ENCODE measurements at places on chromosomes 5 and 9.

DNA sequence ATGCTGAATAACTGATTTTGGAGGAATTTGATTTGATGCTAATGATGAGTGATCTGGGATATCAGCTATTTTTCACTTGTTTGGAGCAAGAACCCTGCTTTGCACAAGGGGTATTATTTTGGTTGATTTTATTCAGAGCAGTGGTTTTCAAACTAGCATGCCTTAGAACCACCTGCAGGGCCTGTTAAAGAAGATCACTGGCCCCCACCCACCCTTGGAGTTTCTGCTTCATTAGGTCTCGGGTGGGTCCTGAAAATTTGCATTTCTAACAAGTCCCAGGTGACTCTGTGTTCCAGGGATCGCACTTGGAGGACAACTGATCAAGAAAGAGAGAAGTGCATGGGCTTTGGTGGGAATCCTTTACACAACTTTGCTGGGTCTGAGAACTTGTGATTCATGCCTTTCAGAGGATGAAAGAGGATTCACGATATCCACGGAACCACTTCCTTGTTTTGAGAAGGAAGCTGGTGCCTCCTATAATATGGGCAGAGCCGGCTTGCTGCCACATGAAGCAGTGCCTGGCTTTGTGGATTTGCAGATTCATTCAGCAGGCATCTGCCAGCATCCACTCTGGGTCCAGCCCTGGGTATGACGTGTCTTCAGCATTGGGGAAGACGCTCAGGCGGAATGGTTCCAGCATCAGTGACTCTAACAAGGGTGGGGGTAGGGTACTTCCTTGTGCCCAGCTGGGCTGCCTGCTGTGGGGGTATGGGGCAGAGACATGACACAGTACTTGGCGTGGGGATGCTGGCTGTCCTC is 106.6 kb upstream of the PITX1 start:
- DNase-seq, result peak; percentile 91

DNA sequence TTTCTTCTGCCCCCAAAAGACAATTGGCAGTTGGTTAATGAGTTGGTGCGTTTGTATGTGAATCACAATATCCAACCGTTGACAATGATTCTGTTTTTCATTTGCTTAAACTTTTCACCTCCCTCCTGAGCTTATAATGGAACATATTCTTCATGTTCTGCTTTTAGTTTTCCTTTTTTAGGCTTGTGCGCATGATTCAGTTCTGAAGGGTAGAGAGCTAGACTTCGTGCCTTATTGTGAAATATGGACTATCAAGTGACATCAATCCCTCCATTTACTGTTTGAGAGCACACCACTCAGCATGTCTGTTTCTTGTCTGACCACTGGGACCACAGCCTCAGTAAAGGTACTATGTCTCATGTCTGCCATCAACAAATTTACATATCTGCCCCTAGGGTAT is 30.5 kb upstream of the LPAR1 start:
- peak; percentile 37 for DNase-seq

- DNase-seq, result no peak
Measured at GRCh38 chr5:158639881-158640592, 459.7 kb downstream of the EBF1 start.

- no peak for DNase-seq
Measured at GRCh38 chr5:135504376-135504775, 31.4 kb downstream of the NEUROG1 start.

GRCh38 chr9:117992006-117992405 is 287.8 kb downstream of the TLR4 start:
- DNase-seq, result no peak

DNA sequence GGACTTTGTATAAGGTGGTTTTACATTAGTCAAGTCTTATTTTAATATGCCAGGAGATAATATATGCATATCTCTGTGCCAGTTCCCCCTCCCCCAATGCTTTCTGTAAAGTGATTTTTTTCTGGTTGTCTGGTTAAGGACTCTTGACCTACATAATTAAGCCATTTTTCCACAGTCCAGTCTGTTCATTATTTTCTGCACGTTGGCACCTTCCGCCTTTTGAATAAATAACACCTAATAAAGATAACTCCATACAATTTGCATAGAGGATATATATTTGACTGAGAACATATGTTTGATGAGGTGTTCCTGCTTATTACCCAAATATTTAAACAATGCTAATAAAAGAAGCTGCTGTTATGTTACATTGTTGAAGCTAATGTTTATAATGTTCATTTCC is 320.9 kb downstream of the DMAC1 start:
- DNase-seq, result no peak

DNA sequence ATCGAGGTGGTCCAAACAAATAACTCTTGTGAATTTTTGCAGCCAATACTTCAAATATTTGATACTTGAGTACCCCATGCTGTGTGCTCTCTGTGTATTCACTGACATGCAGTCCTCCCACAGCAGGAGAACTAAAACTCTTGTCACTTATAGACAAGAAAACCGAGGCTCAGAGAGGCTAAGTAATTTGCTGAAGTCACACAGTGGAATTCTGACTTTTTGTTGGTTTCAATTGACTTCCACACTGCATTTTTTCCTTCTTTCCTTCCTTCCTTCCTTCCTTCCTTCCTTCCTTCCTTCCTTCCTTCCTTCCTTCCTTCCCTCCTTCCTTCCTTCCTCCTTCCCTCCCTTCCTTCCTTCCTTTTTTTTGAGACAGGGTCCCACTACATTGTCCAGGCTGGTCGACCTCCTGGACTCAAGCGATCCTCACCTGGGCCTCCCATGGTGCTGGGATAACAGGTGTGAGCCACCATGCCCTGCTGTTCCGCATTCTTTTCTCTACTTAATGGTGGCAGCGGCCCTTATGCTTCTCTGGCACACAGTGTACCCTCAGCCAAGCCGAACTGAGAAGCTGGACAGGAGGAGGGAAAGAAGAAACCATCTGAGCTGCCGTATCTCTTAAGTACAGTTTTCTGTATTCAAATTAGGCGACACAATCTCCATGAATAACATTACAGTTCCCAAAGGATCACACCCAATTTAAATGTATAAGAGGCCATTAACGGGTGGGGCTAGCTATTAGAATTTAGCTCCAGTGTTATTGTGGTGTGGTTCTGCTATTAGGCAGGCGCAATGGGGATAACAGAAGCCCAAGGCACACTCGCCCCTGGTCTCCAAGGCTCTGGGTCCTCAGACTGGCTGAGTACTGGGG is 38.4 kb upstream of the GRHPR start:
- no peak for DNase-seq

GRCh38 chr9:113219969-113220368 is 1.1 kb downstream of the FKBP15 start:
- peak; percentile 37 for DNase-seq

GRCh38 chr9:83247732-83248131 is 184.8 kb upstream of the RASEF start:
- no peak for DNase-seq

DNA sequence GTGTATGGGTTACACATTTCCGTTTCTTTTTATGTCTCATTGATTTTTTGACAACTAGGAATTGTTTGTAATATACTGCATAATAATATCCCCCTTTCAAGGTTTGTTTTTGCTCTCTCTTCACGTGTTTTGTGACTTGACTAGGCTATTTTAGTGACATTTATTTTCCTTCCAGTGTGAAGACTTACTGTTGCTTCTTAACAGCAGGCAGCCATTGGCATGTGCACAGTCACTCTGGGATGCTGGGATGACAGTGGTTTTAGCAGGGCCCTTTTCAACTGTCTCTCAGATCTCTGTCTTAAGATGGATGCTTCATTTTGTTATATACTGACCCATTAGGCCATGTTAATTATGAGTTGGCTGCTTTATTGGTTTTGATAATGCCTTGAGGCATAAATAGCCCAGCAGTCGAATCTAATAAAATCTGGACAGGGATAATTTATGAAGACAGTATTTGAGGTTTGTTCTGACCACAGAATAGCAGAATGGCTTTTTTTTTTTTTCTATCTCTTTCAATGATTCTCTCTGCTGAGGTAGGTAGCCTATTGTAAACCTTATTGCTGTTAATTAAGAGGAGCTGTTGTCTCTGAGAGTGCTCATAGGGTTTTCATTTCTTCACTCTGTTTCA is 536.0 kb downstream of the GABRG2 start:
- DNase-seq, result no peak

GRCh38 chr9:106419829-106420228 is 443.1 kb upstream of the ZNF462 start:
- DNase-seq, result no peak

- no peak for DNase-seq
Measured at GRCh38 chr5:125609011-125609410, 814.2 kb upstream of the GRAMD2B start.

- peak; percentile 85 for DNase-seq
Measured at GRCh38 chr5:135437796-135438560, 9.2 kb downstream of the DCANP1 start.

DNA sequence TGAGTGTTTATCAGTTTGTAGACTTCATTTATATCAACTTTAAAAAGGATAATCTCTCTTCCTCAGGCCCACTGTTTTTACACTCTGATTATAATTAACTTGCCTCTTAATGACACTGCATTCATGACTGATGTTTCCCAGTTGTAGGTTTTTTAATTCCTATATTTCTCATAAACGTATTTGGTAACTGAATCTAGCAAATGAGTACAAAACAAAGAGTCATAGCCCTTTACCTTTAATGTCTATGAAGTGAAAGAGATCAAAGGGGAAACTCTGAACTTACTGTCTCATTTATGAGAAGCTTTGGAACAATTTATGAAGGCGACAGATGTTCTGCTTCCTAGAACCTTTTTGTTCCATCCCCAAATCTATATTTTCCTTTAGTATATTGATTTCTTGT is 56.6 kb upstream of the ABCA1 start:
- DNase-seq, result no peak

GRCh38 chr5:53649352-53649751 is 88.9 kb downstream of the NDUFS4 start:
- DNase-seq, result no peak

DNA sequence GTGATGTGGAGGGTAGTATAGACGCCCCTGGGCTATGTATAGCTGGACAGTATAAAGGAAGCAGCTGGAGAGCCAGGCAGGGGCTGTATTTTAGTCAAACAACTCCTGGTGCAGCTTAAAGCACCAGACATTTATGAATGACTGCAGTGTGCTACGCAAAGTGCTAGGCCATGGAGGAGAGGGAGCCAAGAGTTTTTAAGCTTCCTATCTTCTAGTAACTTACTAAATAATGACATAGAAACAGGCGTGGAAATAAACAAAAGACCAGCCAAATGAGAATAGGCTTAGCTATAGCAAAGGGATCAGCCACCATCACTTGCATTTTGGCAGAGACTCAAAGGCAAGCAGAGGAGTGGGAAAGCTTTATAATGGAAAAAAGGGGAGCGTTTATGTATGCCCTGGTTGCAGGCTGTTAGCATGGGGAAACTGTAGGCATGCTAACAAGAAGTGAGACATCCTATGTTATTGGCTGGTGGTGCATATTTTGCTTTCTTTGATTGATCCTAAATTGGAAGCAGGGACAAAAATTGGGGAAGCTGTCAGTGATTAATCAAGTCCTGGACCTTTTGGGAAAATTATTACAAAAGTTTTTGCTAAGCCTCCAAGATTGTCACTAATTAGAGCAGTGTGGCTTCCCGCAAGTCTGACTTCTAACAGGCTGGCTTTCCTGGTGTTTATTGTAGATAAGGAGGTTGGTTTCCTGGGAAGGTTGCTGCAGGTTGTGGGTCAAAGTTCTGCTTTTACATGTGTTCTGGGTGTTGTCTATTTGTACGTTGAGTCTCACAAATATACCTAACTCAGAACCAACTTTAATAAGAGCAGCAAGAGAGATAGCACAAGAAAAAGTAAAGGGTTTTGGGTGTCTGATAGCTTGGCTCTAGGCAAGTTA is 46.6 kb downstream of the RAB3C start:
- DNase-seq, result no peak

DNA sequence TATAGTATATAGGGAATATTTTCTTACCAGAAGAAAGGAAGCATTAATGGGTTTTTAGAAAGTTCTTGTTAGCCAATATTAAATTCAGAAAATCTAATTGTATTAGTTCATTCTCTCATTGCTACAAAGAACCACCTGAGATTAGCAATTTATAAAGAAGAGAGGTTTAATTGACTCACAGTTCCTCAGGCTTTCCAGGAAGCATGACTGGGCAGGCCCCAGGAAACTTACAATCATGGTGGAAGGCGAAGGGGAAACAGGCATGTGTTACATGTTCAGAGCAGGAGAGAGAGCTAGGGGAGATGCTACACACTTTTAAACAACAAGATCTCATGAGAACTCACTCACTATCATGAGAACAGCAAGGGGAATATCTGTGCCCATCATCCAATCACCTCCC is 304.0 kb upstream of the CDH12 start:
- DNase-seq, result no peak

DNA sequence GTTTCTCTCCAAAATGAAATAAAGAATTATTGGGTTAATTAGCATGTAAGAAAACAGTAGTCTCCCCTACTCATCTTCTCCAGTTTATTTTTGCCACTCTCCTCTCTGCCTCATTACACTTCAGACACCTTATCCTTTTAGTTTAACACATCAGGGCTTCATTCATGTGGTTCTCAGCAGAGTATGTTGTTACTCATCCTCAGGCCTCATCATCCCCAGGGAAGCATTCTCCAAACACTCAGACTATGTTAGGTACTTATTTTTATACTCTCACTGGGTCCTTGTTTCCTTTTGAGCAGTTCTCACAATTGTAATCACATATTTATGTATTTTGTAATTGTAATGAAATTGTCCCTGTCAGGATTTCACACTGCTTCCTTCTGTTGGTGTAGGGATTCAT is 470.5 kb downstream of the PDE4D start:
- DNase-seq, result no peak

DNA sequence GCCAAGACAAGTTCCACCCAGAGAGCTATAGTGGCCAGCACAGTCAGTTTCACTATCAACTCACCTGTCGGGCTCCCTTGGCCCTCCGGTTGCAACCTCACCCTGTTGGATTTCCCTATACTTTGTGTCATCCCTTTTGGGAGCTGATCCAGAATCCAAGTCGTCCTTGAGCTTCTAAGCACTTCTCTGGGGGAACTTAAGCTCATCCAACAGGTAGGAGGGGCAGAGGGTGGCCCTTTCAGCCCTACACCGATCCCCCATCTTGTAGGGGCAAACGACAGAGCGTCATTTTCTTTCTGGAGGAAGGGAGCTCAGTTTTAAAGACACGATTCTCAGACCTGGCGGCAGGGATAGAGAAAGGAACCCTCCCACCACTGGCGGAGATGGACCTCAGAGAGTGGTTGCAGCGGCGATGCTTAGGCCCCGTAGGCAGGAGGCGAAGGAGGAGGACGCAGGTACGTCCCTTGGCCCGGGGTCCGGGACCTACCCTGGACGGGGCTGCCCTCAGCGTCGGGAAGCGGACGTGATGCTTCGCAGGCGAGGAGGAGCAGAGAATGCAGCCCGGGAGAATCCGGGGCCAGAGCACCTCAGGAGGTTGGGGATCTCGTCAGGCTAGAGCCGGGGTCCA is 519 bp downstream of the ZER1 start:
- DNase-seq, result no peak

DNA sequence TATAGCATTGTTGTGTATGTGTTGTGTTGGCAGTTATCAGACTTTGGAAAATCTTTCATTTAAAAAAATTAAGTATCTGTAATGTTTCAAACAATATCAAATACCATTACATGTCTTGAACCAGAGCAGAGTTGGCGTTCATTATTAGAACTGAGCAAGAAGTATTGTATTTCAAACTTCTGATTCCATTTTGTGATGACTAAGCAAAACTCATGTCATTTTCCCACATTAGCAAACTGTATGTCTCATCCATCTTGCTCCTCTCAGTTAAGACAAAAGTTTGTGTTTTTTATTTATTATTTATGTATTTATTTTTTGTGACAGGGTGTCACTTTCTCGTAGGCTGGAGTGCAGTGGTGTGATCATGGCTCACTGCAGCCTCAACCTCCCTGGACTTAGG is 4.6 kb upstream of the RASEF start:
- no peak for DNase-seq

Measured in AG09309 (cell line).